ENCODE measurements at places on chromosomes 13 and 19.

GRCh38 chr19:42397263-42398166, 7.4 kb upstream of the CNFN start:
- DNase-seq: peak; percentile 44

DNA sequence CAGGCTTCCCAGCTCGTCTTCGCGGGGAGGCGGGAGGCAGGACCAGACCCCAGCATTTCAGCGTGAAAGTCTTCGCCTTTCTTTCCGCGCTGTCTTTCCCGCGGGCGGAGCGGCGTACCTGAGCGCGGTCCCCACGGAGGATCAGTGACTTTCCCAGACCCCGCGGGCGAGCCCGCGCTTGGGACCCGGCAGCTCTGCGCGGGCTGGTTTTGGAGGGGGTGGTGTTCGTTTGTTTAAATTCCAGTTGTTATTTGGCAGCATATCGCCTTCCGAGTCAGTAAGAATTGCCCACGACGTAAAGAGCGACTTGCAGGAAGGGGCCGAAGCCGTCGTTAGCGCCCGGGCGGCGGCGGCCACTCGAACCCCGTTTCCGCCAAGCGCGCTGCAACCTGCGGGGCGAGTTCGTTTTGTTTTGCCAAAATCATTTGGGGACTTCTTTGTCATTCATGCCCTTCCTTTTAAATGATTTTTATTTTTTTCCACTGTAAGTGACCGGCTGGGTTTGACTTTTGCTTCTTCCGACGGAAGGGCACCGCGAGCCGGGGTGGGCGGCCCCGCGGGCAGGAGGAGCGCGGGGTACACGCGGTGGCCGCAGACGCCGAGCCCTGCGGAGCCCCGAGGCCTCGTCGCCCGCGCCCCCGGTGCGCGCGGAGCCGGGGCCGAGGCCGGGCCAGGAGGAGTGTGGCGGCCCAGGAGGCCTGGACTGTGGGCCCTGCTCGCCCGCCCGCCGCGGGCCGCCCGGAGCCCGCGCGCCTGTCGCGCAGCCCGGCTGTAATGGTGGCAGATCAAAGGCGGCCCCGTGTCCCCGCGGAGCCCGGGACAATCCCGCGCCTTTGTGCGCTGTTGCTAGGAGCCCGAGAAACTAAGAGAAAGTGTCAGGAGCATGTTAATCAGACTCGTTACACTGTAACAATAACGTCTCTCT, 75.9 kb downstream of the ZIC5 start:
- no peak for DNase-seq

GRCh38 chr19:42697884-42698283, 42.4 kb downstream of the PSG3 start:
- DNase-seq: no peak

- no peak for DNase-seq
Observed at GRCh38 chr13:71316792-71317363, 550.1 kb downstream of the DACH1 start.

DNA sequence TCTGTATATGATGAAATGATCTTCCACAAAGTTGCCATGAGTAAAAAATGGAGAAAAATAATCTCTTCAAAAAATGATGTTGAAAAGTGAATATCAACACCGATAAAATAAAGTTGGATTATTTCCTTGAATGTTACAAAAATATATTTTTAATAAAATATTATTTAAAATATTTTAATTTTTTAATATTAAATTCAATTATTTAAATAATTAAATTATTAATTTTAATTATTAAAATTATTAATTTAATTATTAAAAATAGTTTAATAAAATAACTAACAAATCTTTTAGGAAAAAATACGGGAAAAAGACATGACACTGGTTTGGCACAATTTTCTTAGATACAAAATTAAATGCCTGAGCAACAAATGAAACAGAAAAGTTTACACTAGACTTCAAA, 21.3 kb downstream of the ZNF626 start:
- DNase-seq: no peak

- DNase-seq: no peak
Observed at GRCh38 chr19:53192771-53193534, at the start of gene ZNF665. Gene ZNF665 (minus strand): TSS chr19:53193358. CDS start chr19:53182898, 10,460 bp downstream.

- peak; percentile 58 for DNase-seq
Observed at GRCh38 chr19:45782820-45783785, 813 bp upstream of the DMPK start.

- no peak for DNase-seq
Observed at GRCh38 chr13:71605744-71606143, 261.3 kb downstream of the DACH1 start.

DNA sequence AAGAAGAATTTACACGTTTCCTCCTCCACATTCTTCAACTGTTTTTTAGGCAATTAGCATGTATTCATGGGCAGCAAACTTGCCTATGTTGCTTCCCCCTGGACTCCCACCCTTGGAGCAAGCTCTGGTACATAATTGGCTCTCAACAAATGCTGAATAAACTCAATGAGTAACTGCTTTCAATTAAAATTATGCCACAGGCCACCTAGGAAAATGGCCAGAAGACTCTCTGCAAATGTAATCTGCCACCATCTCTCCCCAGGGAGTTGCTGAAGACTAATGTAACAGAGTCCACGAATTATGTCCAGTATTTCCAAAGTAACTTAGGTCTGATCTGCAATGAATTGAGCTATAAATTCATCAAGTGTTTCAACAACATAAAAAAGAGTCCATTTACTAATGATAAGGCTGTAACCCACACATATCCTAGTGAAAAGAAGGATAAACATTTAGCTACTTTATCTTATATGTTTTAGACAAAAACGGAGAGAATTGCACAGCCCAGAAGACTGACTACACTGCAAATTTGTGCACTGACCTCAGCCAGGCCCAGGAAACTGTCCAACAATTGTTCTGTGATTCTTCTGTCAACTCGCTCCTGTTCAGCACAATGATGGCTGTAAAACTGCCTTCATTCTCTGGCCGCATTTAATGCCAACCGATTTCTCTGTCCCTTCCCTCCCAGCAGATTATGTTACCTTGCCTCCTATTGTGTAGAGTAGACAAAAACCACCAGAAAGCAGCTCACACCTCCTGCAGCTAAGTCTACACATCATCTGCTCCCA, 808.6 kb upstream of the ARGLU1 start:
- no peak for DNase-seq

DNA sequence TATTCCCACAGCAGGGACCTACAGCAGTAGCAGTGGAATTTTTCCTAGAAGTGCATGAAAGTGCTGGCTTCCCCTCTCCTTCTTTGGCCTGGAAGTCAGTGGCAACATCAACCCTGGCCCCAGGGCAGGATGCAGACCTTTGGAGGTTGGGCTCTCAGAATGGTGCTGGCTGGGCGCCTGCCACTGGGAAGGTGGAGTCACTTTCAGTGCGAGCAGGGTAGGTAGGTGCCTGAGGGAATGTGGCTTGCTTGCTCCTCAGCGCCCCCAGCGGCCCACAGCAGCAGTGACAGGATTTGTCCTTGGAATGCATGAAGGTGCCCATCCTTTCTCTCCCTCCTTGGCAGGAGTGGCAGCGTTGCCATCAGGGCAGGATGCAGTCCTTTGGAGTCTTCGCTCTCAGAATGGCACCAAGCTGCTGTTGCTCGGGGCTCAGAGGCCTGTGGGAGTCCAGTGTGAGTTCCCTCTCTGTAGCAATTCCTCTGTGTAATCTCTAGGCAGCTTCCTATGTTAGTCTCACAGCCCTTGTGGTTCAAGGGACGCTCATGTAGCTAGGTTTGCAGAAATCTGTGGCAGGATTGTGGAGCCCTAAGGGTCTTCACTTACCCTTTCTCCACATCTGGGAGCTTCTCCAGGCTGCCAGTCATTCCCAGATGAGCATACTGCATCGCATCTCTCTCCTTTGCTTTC, 354.4 kb upstream of the DACH1 start:
- DNase-seq: peak; percentile 3

- no peak for DNase-seq
Observed at GRCh38 chr13:111380431-111380830, 60.0 kb downstream of the TEX29 start.

GRCh38 chr19:54100561-54100960, at the start of gene OSCAR:
Gene OSCAR (minus strand): TSS chr19:54100803. CDS start chr19:54100792, 11 bp downstream.
- DNase-seq: no peak

DNA sequence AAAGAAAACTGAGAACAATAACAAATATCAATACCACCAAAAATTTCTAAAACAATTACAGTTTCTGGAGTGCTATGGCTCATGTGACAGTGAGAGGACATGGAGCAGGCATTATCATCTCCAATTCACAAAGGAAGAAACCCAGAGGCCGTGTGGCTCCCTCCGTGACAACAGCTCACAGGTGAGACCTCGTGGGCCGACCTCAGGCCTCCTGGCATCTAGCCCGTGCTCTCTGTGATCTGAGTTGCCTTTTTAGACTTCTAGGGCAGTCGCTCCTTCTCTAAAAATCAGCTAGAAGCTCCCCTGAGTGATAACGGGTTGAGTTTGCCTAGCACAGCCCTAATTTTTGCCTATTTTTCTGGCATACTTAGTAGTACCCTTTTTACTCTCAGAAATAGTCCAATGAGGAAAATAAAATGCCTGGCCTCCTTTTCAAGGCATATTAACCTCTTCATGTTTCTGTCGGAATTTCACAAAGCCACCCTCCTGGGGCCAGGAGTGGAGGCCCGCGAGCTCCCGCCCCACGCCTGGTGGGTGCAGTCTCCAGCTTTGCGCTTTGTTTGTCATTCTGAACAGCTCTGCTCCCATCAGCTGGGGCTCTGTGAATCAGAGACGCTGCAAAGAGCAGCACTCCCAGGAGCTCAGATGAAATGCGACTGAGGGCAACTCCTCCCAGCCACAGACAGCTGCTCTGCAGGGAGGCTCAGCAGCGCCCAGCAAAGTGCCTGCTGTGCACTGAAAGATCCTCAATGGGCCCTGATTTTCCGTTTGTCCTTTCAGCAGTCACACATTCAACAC, 292.5 kb downstream of the UQCRFS1 start:
- no peak for DNase-seq

DNA sequence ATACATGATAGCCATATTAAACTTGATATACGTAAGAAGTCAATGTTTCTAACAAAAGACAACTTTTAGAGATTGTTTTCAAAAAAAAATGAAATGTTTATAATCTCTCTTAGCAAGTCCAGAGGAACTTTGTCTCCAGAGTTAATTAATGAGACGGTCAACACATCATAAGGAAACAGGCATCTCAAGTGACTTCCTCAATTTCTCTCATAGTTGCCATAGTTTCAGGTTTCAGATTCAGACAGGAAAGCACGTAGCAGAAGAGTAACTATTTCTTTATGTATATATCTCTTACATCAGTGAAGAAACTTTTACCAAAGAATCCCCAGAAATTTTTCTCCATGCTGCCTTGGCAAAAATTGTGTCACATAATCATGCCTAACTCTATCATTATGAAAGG, 159.6 kb upstream of the ATXN8OS start:
- no peak for DNase-seq

GRCh38 chr13:106610486-106610885, 42.5 kb upstream of the ARGLU1 start:
- DNase-seq: no peak

GRCh38 chr19:18845961-18846360, 14.2 kb downstream of the UPF1 start:
- DNase-seq: no peak

DNA sequence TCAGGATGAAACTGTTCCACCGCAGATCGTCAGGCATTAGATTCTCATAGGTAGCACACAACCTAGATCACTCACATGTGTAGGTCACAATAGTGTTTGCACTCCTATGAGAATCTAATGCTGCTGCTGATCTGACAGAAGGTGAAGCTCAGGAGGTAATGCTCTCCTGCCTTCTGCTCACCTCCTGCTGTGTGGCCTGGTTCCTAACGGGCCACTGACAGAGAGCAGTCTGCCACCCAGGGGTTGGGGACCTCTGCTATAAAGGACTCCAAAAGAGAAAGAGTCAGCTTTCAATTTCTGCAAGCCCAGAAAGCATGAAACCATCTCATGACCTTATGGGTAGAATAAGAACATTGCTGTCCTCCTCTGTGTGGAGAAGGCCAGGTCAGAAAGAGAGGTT, 43.5 kb upstream of the PCCA start:
- no peak for DNase-seq

DNA sequence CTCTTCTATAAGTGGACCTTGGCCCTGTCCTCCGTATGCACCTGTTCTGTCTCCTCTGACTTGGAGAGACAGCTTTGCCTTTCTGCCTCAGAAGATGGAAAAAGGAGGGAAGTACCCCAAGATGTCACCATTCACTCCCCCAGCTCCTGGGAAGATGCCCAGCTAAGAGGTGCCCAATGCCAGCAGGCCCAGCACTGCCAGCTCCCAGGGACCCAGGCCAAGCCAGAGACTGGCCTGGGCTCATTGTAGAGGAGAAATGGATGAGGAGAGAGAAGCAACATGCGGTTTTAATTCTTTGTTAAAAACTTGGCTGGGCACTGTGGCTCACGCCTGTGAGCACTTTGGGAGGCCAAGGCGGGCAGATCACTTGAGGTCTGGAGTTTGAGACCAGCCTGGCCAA, 111.5 kb upstream of the ZNF507 start:
- DNase-seq: no peak

DNA sequence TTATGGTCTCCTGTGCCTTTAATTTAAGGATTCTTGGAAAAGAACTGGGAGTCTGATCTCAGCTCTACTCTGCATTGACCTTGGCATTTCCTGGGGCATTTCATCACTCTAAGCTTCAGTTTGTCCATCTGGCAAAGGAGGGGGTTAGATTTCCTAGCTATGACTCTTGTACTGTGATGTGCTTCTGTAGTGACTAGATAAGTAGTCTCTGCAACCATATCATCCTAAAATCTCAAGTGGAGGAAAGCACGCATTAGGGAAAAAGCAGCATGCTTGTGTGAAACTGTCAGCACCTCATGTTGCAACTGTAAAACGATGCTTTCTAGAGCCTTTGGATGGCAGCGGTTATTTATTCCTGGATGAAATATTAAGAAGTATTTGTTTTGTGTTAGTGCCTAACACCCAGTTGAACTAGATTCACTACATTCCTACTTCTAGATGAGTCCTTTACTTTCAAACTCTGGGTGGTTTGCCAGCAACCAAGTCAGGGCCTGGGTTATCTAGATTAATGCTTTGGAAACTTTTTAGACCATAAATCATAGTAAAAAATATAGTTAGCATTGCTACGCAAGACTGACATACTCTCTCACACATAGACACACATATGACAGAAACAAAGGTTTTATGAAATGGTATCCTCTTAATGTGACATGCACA, 6.8 kb downstream of the WDFY2 start:
- DNase-seq: peak; percentile 35
